ENCODE measurements at places on chromosomes 2 and 18. TPM values are rescaled to one million over a fixed set of nuclear protein-coding genes. Genes with fewer than 3 reads are reported as not detected.

GRCh38 chr18:76844742-76845477 lies 22.6 kb downstream of the ZNF236 start:
- no peak for DNase-seq

DNA sequence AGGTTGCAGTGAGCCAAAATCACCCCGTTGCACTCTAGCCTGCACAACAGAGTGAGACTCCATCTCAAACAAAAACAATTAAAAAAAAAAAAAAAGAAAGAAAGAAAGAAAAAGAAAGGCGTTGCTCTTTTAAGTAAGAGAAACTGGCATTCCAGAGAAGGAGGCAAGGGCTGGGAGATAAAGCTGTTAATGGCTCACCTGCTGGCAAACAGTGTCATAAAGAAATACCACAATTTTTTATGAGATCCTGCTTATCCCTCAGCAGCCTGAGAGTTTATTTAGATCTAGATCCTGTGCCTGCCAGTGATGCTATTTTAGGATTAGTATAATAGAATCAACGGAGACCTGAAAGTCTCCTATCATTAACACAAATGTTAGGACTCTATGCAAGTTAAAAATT lies 16.3 kb downstream of the SLC19A3 start:
- no peak for DNase-seq

- DNase-seq, result no peak
Measured at GRCh38 chr18:34915046-34915445, 126.2 kb upstream of the MAPRE2 start.

DNA sequence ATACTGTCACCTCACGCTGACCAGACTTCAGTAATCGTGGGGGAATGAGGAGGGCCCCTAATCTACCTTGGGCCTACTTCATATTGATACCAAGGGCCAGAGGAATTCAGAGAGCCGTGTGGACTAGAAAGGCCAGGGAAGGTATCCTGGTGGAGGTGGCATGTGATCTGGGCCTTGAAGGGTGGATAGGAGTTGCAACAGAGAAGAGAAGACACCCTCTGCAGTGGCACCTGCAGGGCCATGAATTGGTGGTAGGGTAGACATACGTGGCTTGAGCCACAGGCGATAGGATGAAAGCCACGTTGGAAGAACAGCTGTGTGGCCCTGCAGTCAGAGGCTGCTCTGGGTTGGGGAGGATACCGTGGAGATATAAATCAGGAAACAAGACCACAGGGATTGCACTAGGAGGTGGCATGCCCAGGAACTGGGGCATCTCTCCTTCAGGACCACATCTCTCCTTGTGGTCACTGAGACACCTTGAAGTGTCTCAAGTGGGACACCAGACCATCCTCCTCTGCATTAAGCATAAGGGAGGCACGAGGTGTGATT lies 141.4 kb downstream of the CYP26B1 start:
- no peak for DNase-seq

- no peak for DNase-seq
Measured at GRCh38 chr2:108637304-108637669, 82.0 kb upstream of the RANBP2 start.

DNA sequence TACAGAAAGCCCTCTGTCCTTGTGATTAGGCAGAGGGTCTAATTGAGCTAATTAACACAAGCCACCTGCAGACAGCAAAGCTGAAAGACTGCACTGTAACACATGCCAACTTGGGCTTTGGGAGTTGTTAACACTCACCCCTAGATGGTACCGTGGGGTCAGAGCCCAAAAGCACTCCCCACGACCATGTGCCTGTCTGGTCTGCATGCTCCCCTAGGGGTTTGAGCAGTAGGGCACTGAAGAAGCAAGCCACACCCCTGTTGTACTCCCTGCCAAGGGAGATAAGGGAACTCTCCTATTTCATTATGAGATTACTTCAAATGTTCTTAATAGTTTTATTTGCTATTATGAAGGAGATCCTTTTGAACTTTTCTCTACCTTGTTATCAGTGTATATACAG lies 560.1 kb upstream of the FSHR start:
- no peak for DNase-seq

The IMPACT gene
- total RNA-seq, result 9.5 TPM

DNA sequence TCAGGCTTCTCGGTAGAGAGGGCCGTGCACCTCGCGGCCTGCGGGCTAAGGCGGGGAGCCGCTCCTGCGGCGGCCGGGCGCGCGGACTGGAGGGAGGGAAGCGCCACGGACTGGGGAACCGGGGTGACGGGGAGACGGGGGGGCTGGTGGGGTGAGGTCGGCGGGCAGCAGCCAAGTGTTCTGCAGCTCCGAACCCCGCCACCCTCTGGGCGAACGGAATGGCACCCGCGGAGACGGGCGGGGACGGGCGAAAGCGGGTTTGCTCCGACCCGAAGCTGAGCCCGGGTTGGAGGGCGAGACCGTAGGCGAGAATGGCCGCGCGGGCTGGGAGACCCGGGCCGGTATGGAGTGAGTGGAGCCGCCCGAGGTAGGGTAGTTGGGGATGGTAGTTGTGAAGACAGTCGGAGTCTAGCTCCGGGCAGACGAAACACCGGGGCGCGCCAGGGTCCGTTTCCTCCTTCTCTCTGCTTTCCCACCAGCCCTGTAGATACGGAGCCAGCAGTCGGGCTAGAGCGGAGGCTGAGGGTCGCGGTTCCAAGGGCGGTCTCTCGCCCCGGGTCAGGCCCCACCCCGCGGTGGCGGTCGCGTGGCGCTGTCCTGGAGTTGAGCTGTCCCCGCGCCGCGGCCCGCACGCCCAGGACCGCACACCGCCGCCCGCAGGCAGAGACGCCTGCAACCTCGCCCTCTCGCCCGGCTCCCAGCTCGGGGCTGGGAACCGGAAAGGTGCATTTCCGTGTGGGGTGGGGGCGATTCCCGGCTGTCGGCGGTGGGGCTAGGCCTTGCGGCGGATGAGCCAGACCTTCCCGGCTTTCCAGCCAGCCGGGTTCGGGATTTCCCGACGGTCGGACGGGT lies 160.3 kb upstream of the SIX2 start:
- no peak for DNase-seq

- no peak for DNase-seq
Measured at GRCh38 chr18:15198116-15198389, 450.1 kb downstream of the ANKRD30B start.

The SAG gene
- not detected for total RNA-seq

The COL6A3 gene
- total RNA-seq, result 19.4 TPM

GRCh38 chr18:49650426-49650891 lies 88.6 kb downstream of the LIPG start:
- DNase-seq, result no peak
